ENCODE measurements at places on chromosomes 1 and 21.
A peak's percentile ranks its signal among the peaks of the same experiment; 100 is the strongest.

- DNase-seq, result no peak
These were observed 81.0 kb upstream of the KCNK2 start for GRCh38 chr1:215001419-215002021.

DNA sequence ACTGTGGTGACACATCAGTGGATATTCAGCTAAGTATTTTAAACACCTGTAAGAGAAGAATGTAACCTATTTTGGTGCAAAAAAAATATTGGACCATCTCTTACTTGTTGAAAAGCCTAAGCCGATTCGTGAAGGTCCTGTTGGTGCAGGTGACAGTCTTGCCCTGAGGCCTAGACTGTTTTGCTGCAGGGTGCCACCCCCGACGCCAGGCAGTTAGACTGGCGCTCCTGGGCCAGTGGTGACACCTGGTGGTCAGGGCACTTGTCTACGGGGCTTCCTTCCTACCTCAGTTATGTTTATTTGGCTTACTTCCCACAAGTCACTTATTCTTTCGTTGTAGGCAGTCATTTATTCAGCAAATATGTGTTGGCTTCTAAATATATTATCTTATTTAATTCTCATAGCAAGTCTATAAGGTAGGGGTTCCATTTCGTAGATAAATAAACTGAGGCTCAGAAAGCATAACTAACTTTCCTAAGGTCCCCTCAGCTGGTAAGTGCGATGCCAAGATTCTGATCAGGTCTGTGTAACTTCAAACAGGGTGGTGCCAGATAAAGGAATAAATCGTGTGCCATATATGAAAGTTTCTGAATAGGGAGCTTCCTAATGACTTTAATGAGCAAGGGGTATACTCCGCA is 1.9 kb downstream of the EEIG2 start:
- DNase-seq, result peak; percentile 89

GRCh38 chr1:94693435-94693834 is 126.7 kb upstream of the SLC44A3 start:
- DNase-seq, result no peak

GRCh38 chr1:153659656-153660055 is 1.2 kb downstream of the SNAPIN start:
- DNase-seq, result no peak

- DNase-seq, result no peak
These were observed 97.2 kb downstream of the SIM2 start for GRCh38 chr21:36796070-36796469.

DNA sequence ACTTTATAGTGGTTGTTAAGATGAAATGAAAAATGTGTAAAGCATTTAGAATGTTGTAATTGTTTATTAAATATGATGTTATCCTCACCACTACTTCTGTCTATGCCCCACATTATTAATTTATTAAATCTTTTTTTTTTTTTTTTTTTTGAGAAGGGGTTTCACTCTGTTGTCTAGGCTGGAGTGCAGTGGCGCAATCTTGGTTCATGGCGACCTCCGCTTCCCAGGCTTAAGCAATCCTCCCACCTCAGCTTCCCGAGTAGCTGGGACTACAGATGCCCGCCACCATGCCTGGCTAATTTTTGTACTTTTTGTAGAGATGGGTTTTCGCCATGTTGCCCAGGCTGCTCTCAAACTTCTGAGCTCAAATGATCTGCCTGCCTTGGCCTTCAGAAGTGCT is 7.5 kb downstream of the KCNA10 start:
- no peak for DNase-seq

DNA sequence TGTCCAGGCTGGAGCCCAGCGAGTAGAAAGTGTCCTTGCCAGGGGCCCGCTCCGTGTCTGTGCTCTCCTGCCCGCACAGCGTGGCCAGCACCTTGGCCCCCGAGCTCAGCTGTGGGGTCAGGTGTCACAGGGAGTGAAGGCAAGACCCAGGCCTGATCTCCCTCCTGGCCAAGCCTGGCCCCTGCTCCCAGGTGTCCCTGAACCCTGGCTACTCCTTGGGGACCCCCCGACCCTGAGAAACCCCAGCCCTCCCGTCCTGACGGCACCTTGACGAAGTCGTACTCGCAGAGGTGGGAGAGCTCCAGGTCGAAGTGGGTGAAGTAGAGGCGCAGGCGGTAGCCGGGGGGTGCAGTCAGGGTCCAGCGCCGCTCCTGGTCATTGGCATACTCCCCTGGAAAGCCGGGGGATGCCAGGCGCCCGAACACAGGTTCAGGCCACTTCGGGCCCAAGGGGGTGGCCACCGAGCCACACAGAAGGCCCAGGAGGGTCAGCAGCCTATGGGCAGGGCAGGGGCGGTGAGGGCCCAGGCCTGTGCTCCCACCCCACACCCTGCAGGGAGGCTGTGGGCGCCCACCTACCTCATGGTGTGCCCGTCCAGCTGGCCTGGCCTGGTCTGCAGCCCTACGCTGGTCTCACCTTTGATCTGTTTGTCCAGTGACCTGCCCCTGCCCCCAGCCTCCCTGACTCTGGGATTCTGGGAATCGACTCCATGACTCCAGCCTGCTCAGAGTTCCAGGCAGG is at the start of gene MASP2:
Gene MASP2 (minus strand): TSS at position 615 of the 741 bp plus-strand sequence. CDS start 32 bp downstream, at position 583.
- DNase-seq, result no peak

DNA sequence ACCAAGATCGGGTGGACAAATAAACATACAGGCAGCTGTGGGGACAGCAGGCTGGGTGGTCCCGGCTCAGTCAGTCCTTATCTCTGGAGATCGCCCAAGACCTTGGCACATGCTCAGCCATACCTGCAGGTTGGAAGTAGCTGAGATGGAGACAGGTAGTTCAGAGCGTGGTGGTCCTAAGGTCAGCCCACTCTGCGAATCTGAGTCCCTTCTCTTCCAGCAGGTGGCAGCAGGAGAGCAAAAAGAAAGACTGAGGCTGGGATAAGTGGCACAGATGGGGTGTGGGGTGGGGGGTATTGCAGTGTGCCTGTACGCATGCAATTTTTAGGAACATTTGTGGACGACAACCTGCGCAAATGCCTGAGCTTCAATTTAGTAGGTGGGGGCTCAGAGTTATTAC is 104.9 kb downstream of the TENT5C start:
- DNase-seq, result no peak

GRCh38 chr1:53323316-53323715 is 4.6 kb downstream of the LRP8 start:
- no peak for DNase-seq

- DNase-seq, result no peak
These were observed 12.6 kb downstream of the PIGP start for GRCh38 chr21:37060296-37060695.

DNA sequence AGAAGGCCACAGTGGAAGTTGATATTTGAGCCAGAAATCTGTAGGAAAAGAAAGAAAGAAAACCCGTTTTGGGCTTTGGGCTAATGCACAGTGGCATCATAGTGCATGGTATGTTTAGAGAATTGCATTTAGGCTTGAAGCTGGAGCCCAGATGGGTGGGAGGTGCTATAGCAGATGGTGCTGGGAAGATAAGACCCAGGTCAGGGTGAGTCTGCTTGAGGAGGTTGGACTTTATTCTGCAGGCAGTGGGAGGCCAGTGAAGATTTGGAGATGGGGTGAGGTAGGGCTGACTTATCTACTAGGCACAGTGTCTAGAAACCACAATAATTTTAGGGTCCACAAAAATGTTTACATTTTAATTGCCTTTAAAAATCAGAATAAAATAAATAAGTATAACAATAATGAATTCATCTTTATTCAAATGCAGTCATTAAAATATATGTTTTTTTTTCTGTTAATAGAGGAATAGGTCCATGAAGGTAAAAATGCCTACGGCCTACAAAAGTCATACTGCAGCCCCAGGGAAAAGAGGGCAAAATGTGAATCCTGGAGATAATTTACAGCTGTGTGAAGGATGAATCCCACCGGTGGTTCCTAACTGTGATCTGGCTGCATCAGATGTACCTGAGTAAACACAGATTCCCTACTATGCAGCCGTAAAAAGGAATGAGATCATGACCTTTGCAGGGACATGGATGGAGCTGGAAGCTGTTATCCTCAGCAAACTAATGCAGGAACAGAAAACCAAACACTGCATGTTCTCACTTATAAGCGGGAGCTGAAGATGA is 8.7 kb downstream of the DNAJC6 start:
- DNase-seq, result no peak

DNA sequence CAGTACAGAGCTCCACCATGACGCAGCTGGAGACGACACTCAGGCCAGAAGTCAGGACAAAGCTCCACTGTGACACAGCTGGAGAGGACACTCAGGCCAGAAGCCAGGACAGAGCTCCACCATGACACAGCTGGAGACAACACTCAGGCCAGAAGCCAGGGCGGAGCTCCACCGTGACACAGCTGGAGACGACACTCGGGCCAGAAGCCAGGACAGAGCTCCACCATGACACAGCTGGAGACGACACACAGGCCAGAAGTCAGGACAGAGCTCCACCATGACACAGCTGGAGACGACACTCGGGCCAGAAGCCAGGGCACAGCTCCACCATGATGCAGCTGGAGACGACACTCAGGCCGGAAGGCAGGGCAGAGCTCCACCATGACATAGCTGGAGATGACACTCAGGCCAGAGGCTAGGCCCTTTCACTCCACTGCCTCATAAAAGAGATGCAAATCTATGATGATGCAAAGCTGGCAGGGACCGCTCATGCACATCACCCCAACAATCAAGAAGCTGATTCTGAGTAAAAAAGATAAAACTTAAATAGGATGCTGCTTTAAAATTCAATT is 13.6 kb upstream of the OR2B11 start:
- no peak for DNase-seq

- no peak for DNase-seq
These were observed 76.1 kb upstream of the C8B start for GRCh38 chr1:57041901-57042300.

DNA sequence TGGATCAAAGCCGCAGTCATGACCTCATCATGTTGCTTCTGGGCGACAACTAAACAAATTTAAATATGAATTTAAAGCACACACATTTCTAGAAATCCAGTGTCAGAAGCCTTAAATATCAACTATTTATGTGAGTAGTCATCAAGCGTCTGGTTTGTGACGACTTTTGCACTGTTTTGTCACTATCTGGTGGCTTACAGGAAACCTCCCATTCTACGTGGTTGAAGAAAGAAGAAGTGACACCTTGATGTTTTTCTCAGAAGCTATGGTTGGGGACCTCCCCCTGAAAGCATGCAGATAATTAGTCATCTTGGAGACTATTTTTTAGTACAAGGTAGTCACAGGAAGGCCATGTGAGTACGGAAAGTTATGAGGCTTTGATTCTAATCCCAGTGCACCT is 58.5 kb downstream of the TENT5C start:
- peak; percentile 85 for DNase-seq

- DNase-seq, result no peak
These were observed 4.3 kb downstream of the KRTAP20-3 start for GRCh38 chr21:30646904-30647414.

DNA sequence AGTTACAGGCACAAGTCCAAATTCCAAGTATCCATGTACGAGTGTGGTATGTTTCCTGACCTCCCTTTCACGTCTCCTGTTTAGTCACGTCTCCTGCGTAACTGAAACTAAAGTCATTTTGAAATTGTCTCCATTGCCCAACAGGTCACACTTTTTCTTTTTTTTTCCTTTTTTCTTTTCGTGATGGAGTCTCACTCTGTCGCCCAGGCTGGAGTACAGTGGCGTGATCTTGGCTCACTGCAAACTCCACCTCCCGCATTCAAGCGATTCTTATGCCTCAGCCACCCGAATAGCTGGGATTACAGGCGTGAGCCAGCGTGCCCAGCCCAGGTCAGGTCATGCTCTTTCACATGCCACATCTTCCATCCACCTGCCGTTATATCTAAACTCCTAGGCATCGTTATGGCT is 38.2 kb downstream of the L1TD1 start:
- no peak for DNase-seq

GRCh38 chr1:81192647-81193642 is 607.8 kb upstream of the ADGRL2 start:
- no peak for DNase-seq

- DNase-seq, result no peak
These were observed 198.9 kb upstream of the UBE2U start for GRCh38 chr1:64004451-64005025.

DNA sequence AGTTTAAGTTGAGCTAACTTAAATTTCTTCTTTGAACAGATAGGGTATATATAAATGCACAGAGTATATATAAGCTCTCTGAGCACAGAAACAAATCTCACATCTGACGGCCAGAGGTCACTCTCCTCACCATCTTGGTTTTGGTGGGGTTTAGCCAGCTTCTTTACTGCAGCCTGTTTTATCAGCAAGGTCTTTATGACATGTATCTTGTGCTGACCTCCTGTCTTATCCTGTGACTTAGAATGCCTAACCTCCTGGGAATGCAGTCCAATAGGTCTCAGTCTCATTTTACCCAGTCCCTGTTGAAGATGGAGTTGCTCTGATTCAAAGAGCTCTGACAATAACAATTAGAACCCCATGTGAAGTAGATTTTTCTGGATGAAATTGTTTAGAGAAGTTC is 1.6 kb upstream of the MOV10 start:
- DNase-seq, result no peak

DNA sequence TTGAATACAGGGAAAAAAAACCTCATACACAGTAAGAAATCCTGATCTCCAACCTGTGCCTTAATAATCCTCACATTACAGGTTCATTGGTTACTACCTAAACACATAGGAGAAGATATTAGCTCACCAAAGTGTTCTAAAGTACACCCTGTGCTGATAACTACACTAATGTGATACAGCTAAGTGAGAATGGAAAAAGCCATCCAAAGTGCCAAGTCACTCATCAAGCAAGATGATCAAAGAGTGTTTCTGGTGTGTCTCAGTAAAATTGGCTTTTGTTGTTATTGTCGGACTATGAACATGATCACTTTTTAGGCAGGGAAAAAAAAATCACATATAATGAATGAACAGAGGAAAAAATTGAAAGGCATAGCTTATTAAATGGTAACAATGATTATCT is 31.4 kb downstream of the EPS15 start:
- DNase-seq, result no peak

Measured in CD4-positive, alpha-beta T cell treated with Interleukin-4 for 1 hour (primary cell).